CD4-positive, alpha-beta T cell treated with Interferon alpha-2 for 1 hour (primary cell): ENCODE measurements at places on chromosomes 4 and X.

DNA sequence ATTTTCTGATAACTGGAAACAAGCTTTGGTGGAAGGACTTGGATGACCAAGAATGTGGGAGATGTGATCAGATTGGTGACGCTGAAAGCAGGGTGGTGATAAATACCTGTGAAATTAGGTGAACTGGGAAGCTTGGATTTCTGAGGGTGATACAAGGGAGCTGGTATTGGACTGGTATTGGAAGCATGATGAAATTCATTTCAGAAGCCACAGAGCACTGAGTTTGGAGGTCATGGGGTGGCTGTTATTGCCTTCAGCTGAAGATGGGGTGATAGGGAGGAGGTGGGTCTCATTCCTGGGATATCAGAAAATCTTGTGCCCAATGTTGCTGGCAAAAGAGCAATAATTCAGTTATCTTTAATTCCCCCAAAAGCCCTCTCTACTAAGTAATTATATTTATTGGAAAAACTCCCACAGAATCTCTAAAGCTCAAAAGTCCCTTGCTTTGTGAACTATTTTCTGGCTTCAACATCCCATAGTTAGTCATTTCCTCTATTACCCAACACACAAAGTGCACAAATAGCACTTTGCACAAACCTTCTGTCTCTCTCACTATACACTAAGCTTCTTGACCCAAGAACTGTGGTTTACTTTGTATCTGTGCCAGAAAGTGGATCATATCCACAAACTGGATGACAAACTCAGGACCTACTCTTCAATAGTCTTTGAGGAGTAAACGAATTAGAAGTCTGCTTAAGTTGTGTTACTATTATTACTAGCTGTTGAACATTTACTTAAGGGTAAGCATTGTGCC, 23.1 kb upstream of the CAMK2D start:
- DNase-seq, result no peak

GRCh38 chrX:57451426-57452020, 140.3 kb upstream of the ZXDB start:
- no peak for DNase-seq

DNA sequence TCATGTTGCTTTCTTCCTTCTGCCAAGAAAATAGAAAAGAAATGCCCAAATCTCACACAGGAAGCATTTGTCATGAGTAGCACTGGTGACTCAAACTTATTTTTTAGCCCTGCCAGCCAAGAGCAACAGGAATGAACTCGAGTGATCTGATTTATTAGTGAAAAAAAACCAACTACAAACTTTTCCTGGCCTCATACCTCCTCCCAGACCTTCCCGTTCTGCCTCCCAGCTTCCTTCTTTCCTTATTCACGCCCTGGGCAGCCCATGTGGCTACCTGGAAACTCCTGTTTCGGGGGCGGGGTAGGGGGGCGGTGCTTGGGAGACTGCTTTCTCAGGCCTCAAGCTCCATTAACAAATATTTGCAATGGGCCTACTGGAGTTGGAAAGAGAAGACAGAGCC, 178.5 kb downstream of the NHS start:
- DNase-seq, result no peak

DNA sequence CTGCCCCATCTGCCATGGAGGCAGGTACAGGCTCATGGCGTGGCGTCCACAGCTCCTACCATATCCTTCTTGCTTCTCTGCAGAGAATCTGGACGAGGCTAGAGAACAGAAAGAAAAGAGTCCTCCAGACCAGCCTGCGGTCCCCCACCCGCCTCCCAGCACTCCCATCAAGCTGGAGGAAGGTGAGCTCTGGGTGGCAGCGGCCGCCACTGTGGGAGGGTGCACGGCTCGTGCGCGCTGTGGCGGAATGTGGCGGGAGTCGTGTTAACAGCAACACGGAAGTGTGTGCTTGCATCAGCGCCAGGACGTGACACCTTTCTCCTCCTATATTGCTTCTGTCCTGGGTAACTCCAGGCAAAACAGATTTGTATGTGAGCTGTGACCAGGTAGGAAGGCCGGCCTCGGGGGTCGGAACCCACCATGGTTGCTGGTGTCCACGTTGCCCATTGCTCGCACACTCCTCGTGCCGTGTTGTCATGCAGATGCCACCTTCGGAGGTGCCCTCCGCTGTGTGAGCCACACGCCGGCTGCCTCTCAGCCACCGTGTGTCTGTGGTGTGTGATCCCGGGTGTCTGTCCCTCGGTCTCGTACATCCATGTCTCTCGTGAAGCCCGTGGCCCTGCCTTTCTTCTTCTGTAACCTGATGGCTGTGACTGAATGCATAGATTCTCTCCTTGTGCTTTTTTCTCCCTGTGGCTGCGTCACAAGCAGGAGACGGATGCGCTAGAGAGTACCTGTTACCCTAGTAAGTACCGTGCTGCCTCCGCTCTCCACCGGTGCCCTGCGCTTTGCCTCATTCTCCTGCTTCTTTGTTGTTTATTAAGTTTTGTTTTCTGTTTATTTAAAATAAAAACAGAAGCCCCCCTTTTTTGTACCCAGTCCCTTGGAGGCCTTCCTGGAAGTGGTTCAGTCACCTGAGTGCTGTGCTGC, 37.0 kb downstream of the NOP14 start:
- no peak for DNase-seq

- DNase-seq, result no peak
Observed at GRCh38 chrX:118627084-118627758, 100.2 kb upstream of the IL13RA1 start.

- no peak for DNase-seq
Observed at GRCh38 chr4:109733728-109734127, 3.9 kb upstream of the PLA2G12A start.
